ENCODE measurements at places on chromosomes 1 and 21. TPM values are rescaled to one million over a fixed set of nuclear protein-coding genes. Genes with fewer than 3 reads are reported as not detected.

Gene HOOK1
- total RNA-seq, result 7.3 TPM

Gene MMEL1
- total RNA-seq, result 0.35 TPM

Gene COL6A2
- 254 TPM for total RNA-seq

Gene KRTAP21-2
- not detected for total RNA-seq

Gene LUZP1
- total RNA-seq, result 30.4 TPM

Gene AK2
- total RNA-seq, result 129 TPM

Gene GPA33
- 0.62 TPM for total RNA-seq

Gene PDPN
- 24.1 TPM for total RNA-seq

Gene HES2
- not detected for total RNA-seq
